ENCODE measurements at places on chromosomes 12 and 14.

DNA sequence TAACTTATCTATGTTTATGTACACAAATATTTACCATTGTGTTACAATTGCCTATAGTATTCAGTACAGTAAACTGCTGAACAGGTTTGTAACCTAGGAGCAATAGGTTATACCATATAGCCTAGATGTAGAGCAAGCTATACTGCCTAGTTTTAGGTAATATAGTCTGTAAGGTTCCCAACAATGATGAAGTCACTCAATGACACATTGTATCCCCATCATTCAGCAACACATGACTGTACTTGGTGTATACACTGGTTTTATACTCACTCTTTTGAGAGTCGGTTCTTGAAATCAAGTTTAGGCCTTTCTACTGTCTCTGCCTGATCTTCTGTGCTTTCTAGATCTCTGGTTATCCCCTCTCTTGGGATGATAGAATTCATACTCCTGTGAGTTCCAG lies 5.5 kb downstream of the RNASE1 start:
- DNase-seq, result no peak

DNA sequence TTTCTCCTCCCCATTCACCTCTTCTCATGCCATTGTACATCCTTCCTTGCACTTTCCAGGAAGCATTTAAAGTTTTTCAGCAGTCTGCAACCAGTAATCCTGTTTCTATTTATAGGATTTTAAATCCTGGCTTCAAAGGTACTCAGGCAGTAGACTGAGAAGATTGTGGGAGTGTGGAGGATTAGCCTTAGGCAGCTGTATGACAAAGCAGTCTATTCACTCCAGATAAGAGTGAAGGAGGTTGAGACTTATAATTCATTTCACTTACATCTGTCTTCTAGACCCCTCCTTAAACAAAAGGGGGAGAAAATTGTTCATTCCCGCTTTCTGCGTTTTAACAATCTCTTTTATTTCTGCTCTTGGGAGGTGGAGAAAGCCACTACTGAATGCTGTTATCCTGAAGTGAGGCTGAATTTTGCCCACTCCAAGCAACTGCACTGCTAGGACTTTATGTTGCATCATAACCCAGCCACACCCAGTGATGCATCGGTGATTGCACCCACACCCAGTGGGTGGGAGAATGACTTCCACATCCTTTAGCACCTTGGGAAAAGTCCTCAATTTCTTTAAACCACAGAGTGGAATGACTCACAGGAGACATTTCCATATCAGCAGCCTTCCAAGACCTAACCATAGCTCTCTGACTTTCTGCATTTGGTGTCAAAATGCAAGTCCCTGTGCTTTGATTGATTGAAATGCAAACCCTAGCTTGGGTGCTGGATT lies 382.5 kb upstream of the ATP2B1 start:
- no peak for DNase-seq

DNA sequence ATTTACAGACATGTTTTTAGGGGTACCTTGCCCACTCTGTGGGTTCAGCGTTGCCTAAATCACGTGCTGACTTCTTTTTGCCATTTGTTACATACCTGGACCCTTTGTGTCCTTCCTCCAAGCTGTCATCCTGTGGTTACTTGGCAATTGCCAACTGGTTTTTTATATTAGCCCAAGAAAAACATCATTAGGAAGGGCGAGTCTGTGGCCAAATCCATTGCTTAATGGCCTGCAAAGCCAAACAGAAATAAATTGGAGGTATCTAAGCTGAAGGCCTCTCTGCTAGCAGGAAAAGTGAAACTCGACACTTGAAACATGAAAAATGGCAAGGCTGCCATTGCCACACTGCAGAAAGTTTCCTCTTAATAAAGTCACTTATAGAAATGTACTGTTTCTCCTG lies 190.4 kb downstream of the NUAK1 start:
- no peak for DNase-seq

- no peak for DNase-seq
Measured at GRCh38 chr12:123868791-123869190, 103.8 kb downstream of the CCDC92 start.

GRCh38 chr14:58639842-58640484 lies 2.2 kb downstream of the DACT1 start:
- DNase-seq, result no peak

DNA sequence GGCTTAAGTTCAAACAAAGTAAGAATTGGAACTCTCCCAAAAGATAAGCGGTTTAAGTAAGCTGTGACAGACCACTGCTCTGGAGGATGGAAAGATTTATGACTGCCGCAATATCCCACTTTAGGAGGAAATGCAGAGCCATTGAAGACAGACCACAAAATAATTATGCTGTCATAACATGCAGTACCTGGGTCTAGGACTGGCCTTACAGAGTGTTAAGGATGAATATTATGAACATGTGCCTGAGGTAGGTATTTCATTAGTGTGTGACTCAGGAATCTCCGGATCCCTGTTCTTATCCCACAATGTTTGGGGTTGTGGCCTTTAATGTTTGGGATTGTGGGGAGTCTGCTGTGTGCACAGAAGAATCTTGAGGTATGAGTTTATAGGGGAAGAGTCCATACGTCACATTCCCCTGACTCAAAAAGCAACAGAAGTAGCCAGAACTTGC lies 114.9 kb downstream of the SAMD4A start:
- no peak for DNase-seq

DNA sequence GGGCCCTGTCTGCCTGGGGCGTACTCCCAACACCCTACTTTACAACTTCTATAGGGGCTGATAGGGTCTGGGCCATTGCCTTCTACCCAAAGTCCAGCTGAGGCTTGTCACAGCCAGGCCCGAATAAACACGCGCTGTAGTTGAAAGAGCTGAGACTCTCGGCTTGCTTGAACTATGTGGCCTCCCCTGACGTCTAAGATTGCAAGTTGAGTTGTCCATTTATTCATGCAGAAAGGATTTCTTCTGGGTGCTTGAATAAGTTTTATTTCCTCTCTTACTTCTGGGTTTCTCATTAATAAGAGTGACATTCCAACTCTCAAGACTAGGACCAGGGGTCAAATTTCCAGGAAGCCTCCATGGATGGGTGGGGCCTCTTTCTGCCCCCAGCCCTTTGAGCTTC lies 74.4 kb upstream of the VRK1 start:
- DNase-seq, result no peak

GRCh38 chr14:51341338-51341737 lies 101.3 kb downstream of the TMX1 start:
- DNase-seq, result no peak

GRCh38 chr14:104734051-104734587 lies 10.1 kb downstream of the ADSS1 start:
- no peak for DNase-seq

- no peak for DNase-seq
Measured at GRCh38 chr12:77001276-77001675, 64.1 kb downstream of the E2F7 start.

GRCh38 chr14:59389936-59390335 lies 75.2 kb downstream of the GPR135 start:
- no peak for DNase-seq

- no peak for DNase-seq
Measured at GRCh38 chr12:132435486-132436187, 54.3 kb upstream of the FBRSL1 start.

DNA sequence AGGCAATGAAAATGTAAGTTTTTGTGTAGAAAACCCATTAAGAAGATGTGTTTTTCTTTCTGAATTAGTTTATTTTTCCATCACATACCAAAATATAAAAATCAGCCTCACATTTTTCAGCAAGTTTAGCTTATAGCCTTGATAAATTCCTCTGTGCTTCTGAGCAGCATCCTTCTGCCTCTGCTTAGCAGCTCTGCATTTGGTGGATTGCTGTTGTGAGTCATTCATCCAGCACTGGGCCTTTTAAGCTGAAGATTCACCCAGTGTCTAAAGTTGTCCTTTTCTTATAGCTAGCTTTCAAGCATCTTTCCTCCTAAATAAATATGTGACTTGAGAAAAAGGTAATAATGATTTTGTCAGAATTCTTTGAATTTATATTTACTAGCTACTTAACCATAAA lies 206.1 kb downstream of the PCNX1 start:
- DNase-seq, result no peak

DNA sequence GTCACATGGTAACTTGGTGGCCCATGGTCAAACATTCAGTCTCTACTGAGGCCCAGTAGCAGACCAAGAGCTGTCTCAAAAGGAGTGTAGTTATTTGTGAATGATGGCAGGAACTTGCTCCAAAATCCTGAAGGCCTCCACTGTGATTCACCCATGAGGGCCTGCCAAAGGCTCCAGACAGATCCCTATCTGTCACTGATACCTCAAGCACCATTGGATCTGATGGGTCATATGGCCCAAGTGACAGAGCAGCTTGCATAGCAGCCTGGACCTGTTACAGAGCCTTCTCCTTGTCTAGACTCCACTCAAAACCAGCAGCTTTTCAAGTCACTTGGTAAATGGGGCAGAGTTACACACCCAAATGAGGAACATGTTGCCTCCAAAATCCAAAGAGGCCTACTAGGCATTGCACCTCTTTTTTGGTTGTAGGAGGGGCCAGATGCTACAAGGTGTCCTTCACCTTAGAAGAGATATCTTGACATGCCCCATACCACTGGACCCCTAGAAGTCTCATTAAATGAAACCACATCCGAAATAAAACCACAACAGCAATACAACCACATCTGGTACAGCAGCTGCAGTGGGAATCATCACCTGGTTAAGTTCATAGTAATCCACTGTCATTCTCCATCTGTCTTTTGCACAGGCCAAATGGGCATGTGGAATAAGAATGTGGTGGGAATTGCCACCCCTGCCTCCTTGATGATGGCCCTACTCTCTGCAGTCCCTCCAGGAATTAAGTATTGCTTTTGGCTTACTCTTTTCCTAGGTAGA lies 150.4 kb upstream of the MAX start:
- DNase-seq, result no peak

DNA sequence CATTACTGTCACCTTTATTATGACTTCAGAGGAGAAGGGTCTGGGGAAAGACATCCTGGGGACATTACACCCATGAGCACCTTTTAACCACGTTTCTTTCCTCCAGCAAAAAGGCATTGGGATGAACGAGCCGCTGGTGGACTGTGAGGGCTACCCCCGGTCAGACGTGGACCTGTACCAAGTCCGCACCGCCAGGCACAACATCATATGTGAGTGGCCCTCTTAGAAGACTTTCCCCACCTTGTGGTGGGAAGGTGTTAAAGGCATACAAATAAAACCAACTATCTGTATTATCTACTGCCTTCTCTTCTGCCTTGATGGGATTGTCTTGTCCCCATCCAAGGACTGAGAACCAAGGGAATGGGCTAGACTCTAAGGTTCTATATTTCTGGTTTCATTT lies 6.0 kb downstream of the PSMD9 start:
- DNase-seq, result no peak

GRCh38 chr14:63642656-63643382 lies 1.1 kb upstream of the WDR89 start:
- no peak for DNase-seq

DNA sequence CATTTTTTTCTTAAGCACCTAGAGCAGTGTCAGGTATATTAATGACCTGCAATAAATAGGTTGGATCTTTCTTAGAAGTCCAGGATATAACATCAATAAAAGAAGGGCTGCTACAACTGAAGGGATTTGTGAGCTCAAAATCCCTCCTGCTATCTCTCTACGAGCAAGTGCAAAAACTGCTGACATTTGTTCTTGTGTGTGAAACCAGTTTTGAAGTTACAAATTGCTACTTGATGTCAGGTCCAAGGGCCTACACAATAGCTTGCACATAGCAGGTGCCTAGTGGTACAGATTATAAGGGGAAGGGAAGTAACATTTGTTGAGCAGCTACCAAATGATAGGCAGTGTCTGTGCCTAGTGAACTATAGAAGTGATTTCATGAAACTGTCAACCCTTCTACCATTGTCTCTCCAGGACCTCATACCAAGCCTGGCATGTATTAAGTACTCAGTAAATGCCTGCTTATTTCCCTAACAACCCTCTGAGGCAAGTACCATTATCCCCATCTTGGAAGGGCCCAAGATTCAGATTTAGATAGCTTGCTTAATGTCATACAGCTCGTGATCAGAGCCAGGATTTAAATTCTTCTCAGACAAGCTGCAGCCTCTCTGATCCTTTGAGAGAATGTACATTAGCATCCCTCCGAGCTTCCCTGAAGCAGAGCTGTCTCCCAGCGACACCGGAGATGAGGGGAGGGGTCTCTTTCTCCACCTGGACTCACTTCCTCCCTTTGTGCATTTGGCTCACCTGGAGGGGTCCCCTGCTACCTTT lies 300.3 kb downstream of the ZFP36L1 start:
- no peak for DNase-seq

DNA sequence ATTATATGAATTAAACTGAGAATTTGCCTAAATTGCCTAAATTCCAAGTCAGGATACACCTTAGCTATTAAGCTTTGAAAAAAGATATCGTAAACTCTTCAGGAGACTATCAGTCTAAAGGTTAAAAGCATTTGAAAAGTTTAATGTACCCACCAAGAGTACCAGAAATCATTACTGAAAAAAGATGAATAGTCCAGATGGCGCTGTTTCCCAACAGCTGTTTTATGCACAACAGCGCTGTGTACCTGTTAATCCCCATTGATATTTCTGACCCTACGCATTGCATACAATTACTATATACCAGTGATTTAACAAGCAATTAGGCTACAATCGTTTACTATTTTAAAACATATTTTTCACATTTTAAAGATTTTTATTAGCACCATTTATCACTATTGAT lies 185.0 kb downstream of the PLCZ1 start:
- no peak for DNase-seq

DNA sequence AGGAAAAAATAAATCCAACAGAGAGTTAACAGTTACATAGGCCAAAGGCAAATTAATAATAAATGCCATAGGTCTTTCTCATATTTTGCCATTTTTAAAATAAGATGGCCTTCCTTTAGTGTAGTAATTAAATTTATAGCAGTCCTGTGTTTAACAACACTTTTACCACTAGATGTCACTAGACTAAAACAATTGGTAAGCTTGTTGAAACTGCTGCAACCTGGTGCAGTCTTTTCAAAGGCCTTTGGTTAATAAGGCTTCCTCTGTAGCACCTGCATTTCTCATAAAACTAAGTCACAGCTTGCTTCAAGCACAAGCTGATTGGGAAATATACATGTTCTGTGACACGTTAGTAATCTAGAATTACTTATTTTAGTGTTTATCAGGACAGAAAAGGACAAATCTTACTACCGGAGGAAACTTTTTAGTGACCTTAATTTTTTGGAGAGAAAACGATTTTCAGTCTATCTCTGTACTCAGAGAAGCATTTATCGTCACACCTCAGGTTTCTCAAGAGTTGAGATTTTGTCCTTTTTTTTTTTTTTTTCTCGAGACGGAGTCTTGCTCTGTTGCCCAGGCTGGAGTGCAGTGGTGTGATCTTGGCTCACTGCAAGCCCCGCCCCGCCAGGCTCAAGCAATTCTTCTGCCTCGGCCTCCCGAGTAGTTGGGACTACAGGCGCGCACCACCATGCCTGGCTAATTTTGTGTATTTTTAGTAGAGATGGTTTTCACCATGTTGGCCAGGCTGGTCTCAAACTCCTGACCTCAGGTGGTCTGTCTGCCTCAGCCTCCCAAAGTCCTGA lies 20.0 kb downstream of the BORCS5 start:
- no peak for DNase-seq
